ENCODE measurements at places on chromosomes 2 and 18.
A peak's percentile ranks its signal among the peaks of the same experiment; 100 is the strongest.

GRCh38 chr2:219441451-219442255, 7.0 kb downstream of the SPEG start:
- DNase-seq: peak; percentile 54

- DNase-seq: no peak
These were observed 339.4 kb downstream of the GRB14 start for GRCh38 chr2:164281896-164282295.

DNA sequence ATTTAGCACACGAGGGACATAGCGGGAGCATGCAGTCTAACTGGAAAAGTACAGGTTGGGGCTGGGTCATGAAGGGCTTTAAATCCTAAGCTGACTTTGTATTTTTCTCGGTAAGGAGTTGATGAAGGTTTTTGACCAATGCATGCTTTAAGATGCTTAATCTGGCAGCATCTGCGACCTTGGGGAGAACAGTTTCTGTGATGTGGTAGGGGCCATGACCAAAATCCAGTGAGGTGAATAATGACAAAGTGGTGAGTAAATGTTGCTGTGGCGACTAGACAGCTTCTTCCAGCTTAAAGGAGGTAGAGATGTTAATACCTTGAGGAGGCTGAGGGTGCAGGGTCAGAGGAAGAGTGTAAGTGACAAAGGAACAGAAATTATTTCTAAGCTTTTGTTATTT, 174.6 kb upstream of the ALPP start:
- no peak for DNase-seq

DNA sequence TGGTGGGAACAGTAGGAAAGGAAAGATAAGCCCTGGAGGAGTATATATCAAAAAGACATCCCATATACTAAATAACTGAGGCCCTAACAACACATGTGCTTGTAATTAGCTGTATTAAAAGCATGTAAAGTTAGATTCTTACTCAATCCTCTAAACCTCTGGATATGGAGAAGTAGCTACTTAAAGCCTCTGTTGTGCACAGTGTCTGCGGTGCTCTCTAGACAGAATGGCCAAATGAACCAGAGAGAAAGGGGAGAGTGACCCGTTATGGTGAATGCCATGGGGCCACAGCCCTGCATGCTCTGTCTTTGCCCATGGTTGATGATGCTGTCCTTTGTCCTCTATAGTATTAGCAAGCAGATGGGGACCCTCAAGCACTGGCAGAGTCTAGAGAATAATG, 104.4 kb upstream of the SLC8A1 start:
- DNase-seq: no peak

- DNase-seq: no peak
These were observed 106.7 kb upstream of the FANCL start for GRCh38 chr2:58347810-58348209.

- no peak for DNase-seq
These were observed 466.6 kb downstream of the LPIN1 start for GRCh38 chr2:12212841-12213597.

DNA sequence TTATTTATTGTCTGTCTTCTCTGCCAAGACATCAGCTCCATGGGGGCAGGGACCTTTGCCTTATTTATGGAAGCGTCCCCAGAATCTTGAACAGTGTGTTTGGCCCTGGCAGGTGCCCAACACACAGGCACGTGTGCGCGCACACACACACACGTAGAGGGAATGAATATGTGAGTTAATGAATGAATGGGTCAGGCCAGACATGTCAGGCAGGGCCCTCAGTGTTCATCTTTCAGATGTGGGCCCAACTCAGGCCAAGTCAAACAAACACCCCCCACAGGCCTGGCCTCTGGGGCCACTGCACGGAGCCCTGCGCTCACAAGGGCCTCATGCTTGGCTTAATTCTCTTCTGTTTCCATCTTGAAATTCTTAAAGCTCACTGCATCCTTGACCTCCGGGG, 54.1 kb downstream of the DYSF start:
- no peak for DNase-seq

- DNase-seq: no peak
These were observed 972.3 kb upstream of the DDX18 start for GRCh38 chr2:116842164-116842563.
